ENCODE measurements at places on chromosomes 13 and 19. TPM values are rescaled to one million over a fixed set of nuclear protein-coding genes. Genes with fewer than 3 reads are reported as not detected.

CBLC gene
- not detected for total RNA-seq

IL11 gene
- not detected for total RNA-seq

KLK3 gene
- not detected for total RNA-seq

LHB gene
- not detected for total RNA-seq

NTN5 gene
- total RNA-seq: 0.05 TPM

PSG3 gene
- total RNA-seq: not detected

LILRB2 gene
- total RNA-seq: not detected

PRKCG gene
- total RNA-seq: 0.17 TPM

PLVAP gene
- total RNA-seq: 15.2 TPM

CEACAM16 gene
- total RNA-seq: not detected

GPC6 gene
- total RNA-seq: 0.17 TPM

ARHGEF7 gene
- total RNA-seq: 278 TPM

SIGLEC8 gene
- not detected for total RNA-seq

NTF4 gene
- total RNA-seq: not detected

IL12RB1 gene
- total RNA-seq: 0.74 TPM

ZNF93 gene
- 6.0 TPM for total RNA-seq

GPR183 gene
- total RNA-seq: 0.34 TPM

WBP4 gene
- total RNA-seq: 9.5 TPM

VSIG10L gene
- 0.17 TPM for total RNA-seq

ZNF737 gene
- 9.3 TPM for total RNA-seq

ZNF667 gene
- total RNA-seq: 2.7 TPM

ODAD3 gene
- 0.05 TPM for total RNA-seq

SHD gene
- total RNA-seq: not detected

MAMSTR gene
- 0.09 TPM for total RNA-seq

MYO1F gene
- total RNA-seq: 0.14 TPM

SLC35E1 gene
- total RNA-seq: 24.5 TPM

RELB gene
- total RNA-seq: 16.8 TPM

NPAS1 gene
- total RNA-seq: 0.17 TPM

MCEMP1 gene
- not detected for total RNA-seq

ANGPTL8 gene
- not detected for total RNA-seq

LGI4 gene
- not detected for total RNA-seq

IGFLR1 gene
- total RNA-seq: 2.2 TPM

C1QTNF9 gene
- not detected for total RNA-seq

SLC8A2 gene
- not detected for total RNA-seq

ZSWIM9 gene
- 3.1 TPM for total RNA-seq

EMP3 gene
- 7.3 TPM for total RNA-seq

ZNF208 gene
- 0.34 TPM for total RNA-seq

GGN gene
- total RNA-seq: 0.34 TPM

TUBA3C gene
- total RNA-seq: not detected

All from dermis blood vessel endothelial cell (primary cell).